ENCODE measurements at places on chromosomes 3 and 15.

GRCh38 chr3:139295040-139295439, 48.8 kb upstream of the MRPS22 start:
- no peak for DNase-seq

GRCh38 chr15:67156834-67157233, 91.4 kb downstream of the SMAD3 start:
- no peak for DNase-seq

GRCh38 chr15:55268176-55268695, 21.4 kb downstream of the RAB27A start:
- no peak for DNase-seq

DNA sequence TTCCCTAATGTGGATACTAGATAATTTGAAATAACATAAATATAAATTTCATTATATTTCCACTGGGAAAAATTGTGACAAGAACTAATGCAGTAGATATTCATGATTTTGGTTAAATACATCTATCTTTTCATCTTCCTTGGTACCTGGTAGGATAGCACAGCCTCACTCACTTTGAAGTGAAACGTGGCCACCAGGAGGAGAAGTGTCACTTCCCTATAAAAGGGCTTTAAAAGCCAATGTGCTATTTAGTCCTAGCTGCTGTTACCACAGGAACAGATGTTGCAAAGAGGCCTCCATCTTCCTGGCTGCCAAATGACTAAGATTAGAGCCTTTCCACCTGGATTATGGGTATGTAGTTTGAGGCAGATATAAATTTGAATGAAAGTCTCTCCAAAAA, 140.0 kb downstream of the PLOD2 start:
- no peak for DNase-seq

DNA sequence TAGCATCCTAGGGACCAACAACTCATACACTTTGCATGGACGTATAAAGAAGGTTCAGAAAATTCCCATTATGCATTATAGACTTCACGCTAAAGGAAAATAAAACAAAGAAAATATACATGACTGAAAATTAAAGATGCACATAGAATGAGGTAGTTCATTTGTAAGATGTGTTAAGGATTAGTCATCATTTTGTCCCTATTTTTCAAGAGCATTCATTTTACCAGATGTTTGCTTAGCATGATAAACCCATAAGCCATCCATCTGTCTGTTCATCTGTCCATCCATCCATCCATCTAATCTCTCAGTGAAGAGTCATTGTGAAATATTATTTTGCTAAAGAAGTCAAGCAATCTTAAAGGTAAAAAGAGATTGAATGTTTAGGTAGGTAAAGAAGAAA, 80.3 kb downstream of the TFG start:
- DNase-seq, result no peak

DNA sequence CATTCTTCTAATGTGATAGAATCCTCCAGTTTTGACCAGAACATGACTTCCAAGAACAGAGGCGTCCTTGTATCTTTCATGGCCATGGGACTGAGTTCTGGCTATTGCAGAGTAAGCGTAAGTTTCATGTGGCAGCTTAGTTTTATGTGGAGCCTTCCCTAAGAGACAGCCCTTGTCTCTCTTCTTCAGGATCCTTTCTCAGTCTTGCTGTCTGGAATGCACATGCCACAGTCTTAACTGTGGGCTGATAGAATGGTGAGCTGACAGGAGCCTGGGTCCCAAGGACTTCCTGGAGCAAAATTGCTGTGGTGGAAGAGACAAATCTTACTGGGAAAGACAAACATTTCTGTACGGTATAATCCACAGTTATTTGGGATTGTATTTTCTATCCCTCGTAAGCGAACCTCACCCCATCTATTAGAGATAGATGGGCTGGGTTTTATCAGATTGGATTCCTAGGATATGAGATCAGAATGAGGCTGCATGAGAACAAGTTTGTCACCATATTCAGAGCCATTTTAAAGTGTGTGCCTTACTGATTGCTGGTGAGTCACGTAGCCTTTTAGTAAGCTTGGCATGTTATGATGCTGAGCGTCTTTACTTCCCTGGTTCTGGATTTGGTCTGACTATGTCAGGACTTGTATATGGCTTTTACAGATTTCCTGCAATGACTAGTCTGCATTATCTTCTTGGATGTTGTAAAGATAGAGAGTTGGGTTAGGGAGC, 32.8 kb downstream of the CDIN1 start:
- no peak for DNase-seq

DNA sequence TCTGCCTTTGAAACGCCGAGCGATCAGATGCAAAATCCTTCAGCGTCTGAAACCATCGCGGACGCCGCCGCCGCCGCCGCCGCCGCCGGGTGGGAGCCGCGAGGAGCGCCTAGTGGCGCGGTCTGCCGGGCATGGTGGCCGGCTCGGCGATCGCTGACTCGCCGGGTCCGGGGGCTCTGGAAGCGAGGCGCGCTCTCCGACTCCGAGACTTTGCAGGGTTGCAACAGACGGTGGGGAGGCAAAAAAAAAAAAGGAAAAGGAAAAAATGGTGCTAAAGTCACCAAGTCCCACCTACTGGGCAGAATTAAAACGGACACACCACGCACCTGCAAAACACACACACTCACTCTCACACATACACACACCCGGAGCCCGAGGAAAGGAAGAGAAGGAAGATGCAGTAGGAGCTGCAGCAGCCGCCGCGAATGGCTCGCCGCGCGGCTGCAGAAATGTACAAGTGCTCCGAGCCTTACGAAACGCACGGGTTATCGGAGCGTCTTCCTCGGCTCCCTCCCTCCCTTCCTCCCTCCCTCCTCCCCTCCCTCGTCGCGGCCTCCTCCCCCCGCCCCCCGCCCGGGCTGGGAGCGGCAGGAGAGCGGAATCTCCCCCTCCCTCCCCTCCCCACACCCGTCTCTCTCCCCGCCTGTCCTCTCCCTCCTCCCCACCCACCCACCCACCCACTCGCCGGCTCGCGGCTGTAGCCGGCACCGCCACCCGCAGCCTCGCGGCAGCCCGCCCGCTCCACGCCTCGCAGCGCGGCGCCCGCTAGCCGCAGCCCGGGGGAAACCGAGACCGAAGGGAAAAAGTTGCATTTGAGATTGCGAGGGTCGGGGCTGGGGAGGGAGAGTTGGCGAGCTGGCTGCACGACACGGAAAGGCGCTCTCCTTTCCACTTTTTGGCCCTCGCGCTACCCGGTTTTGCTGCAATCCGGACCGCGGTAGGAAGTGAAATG, at the start of gene NTRK3:
TSS of gene NTRK3 (minus strand) at position 461 of the 952 bp plus-strand sequence. CDS start 586 bp downstream, outside the sequence.
- DNase-seq, result no peak

DNA sequence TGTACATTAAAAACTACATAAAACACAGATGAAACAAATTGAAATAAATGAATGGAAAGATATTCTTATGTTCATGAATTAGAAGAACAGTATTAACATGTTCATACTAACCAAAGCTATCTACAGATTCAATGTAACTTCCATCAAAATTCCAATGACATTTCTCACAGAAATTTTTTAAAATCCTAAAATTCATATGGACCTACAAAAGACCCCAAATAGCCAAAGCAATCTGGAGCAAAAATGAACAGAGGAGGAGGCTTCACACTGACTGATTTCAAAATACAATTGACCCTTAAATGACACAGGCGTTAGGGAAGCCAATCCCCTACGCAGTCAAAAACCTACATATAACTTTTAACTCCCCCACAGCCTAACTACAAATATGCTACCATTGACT, 39.4 kb downstream of the KPNA1 start:
- DNase-seq, result no peak

DNA sequence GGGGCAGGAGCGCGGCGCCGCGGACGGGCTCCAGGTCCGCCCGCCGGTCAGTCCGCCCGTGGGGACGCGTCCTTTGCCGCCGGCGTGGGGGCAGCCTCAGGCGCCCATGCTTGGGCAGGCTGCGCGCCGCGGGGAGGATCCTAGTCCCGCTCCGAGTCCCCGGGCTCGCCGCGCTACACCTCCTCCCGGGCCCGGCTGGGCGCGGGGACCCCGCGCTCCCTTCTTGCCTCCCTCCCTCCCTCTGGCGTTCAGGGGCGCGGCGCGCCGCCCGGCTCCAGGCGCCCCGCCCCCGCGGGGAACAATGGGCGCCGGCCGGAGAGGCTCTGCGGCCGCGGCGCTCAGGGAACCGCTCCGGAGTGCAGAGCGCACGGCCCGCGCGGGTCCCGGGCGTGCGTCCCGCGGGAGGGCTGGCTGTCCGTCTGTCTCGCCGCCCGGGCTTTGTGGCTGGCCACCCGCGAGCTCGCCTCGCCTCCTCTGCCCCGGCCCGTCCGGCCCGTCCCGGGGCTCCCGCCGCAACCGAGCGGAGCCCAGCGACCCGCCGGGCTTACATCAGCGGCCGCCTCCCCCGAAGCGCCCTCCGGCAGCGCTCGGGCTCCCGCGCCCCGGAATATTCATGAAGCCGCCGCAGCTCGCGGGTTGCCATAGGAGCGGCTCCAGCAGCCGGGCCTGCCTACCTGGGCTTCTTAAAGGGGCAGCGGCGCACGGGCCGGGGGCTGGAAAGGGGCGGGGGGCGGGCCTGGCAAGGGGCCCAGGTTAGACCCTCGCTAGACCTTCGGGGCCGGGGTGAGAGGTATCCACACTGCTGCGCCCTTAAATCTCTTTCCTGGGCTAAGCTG, at the start of gene HCN4:
TSS of gene HCN4 (minus strand) at position 658 of the 836 bp plus-strand sequence. CDS start 688 bp downstream, outside the sequence.
- no peak for DNase-seq

DNA sequence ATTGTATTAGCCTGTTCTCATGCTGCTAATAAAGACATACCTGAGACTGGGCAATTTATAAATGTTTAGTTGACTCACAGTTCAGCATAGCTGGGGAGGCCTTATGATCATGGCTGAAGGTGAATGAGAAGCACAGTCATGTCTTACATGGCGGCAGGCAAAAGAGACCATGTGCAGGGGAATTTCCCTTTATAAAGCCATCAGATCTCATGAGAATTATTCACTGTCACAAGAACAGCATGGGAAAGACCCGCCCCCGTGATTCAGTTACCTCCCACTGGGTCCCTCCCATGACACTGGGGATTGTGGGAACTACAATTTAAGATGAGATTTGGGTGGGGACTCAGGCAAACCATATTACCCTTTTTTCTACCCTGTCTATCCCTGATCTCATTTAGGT, 51.5 kb upstream of the MYZAP start:
- peak; percentile 9 for DNase-seq

DNA sequence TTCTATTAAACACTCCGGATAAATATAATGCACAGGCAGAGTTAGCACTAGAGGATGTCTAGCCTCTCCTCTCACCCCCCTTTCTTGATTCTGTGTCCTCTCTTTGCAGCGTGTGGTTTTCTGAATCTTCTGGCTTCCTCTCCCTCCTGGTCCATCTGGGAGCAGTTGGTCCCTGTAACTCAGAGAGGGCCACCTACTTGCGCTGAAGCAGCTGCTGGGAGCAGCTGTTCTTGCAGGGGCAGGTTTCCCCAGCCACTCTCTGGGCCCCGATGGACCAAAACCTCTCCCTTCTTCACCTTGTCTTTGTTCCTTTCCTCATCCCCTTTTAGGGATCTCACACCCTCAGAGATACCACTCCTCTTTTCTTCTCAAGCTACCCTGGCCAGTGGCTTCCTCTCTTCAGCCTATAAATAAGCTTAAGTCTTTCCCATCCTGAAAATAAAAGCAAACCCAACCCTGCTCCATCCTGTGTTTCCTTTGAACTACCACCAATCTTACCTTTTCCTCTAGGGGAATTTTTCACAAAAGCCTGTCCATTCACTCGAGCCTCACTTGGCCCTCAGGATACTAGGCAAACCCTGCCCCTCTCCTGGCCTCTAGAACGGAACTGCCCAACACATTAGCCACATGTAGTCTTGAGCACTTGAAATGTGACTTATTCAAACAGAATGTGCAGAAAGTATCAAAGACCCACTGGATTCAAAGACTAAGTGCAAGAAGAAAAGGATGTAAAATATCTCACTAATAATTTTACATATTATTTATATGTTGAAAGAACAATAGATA, 59.7 kb downstream of the STARD5 start:
- DNase-seq, result no peak

GRCh38 chr3:30577788-30578187, 28.6 kb upstream of the TGFBR2 start:
- DNase-seq, result peak; percentile 45

DNA sequence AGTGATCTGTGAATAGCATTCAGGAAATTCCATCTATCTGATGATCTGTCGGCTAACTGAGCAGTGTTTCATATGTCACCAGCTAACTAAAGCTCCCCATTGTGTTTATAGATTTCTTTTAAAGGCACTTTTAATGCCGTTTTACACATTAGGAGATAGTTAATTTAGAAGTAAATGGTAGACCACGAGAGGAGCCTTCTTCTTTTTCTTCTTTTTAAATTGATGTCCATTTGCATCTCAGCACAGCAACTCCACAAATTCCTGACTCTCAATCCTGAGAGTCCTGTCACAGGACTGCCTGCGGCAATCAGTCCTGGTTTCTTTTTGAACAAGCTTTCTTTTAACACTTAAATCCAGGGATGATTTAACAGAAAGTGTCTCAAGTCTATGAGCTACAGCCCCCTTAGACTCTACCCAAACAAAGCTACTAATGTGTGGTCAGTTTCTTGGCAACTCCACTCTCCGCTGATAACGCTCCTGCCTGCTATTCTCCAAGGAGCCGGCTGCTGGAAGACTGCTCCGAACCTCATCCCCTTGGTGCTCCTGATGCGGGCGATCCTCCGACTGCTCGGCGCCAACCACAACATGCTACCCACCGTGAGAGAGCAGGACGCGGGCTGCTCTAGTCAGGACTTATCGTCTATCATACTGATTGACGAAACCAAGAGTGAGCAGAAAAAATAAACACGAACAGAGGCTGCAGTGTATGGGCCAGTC, 421.4 kb downstream of the MECOM start:
- DNase-seq, result no peak

GRCh38 chr3:50575372-50575771, 6.0 kb downstream of the HEMK1 start:
- no peak for DNase-seq

DNA sequence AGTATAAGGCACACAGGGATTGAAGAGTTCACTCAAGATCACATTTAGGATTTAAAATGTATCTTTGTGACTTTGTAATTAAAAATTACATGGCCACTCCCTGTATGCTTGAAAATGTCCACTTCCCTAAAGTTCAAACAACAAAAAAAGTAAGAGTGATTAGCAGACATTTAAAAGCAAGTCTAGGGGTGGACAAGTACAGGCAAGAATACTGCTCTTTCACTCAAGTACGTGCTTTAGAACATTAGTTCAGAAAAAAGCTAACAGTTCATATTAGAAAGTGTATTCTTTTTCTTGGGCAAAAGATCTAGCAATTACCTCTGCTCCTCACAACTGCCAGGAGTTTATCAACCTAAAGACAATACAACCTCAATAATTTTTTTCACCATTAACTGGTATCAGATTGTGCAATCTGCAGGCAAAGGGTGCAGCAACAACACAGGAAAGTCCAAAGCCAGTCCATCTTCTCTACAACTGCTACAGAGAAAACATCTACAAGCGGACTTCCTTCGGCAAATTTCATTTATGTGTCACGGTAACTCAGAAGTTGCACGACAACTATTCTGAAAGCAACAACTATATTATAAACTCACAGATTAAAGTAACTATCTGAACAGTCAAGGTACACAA, 18.1 kb downstream of the CHSY1 start:
- no peak for DNase-seq

DNA sequence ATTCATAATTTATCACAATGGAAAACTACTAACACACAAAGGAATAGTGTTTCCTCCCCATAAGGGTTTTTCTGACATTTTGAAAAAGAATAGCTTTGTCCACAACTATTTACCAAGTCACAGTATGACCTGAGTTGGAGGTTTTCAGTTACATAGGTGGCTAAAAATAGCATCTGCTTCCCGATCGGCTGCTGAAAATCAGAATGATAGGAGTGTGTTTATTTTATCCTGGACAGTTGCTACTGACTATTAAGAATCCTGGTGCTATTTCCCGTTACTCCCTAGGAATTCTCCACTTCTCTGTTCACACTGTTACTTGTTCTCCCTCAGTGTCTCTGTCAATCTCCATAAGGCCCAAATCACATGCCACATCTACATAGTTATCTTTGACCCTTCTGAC, 353.9 kb upstream of the RARB start:
- no peak for DNase-seq

Measured in GM12865 (cell line).